ENCODE measurements at places on chromosomes 3 and 15.

- no peak for DNase-seq
These were observed 38.2 kb downstream of the TIMP4 start for GRCh38 chr3:12120374-12121140.

GRCh38 chr15:29695489-29696167 lies 126.6 kb downstream of the TJP1 start:
- no peak for DNase-seq

DNA sequence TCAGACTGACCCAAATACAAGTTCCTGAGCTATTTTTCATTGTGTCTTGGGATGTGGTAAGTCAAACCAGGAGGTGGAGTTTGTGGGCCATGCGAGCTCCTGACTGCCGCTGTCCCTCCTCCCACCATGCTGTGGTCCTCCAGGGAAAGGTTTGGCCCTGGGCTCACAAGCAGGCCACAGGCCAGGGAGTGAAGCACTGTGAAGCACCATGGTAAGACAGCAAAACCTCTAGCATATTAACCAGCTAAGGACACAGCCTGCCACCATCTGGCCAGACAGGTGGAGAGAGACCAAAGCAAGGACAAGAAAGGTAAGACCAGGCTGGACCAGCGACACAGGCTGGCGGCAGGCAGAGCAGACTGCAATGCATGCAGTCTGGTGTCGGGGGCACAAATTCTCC lies 15.3 kb downstream of the RAB43 start:
- DNase-seq, result no peak

- no peak for DNase-seq
These were observed 331.6 kb downstream of the PYDC2 start for GRCh38 chr3:191792580-191792979.

GRCh38 chr3:123870033-123870432 lies 14.1 kb downstream of the MYLK start:
- DNase-seq, result no peak

- DNase-seq, result no peak
These were observed 6.3 kb upstream of the KIF23 start for GRCh38 chr15:69407719-69408400.

DNA sequence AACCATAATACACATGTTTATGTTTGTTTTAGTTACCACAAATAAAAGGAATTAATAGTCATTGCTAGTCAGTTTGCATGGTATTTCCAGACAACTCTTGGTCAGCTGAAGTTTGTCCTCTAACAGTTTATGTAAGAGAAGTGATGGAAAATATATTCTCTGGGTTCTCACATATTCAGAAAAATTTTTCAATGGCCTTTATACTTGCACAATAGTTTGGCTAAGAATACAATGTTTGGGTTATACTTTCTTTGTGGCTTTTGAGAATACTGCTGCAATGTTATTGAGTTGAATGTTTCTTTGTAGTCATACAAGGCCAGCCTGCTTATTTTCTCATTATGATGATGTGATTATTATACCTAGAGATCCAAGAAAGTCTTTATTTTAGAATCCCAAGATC lies 133.9 kb downstream of the RAP2B start:
- DNase-seq, result no peak

- no peak for DNase-seq
These were observed 80.6 kb upstream of the LINGO1 start for GRCh38 chr15:77713281-77713680.

- DNase-seq, result no peak
These were observed 32.4 kb downstream of the CCDC12 start for GRCh38 chr3:46944191-46944590.

GRCh38 chr3:101036213-101036618 lies 43.0 kb upstream of the ABI3BP start:
- no peak for DNase-seq

GRCh38 chr3:84439476-84439875 lies 519.3 kb upstream of the CADM2 start:
- no peak for DNase-seq

GRCh38 chr15:25410649-25411048 lies 28.2 kb downstream of the UBE3A start:
- no peak for DNase-seq

Data from stimulated activated CD4-positive, alpha-beta T cell treated with anti-CD3 and anti-CD28 coated beads, Interleukin-4, amount 100 ng/mL, for 24 hours (primary cell).